Suprapubic skin (tissue), 4 donors: ENCODE measurements at places on chromosomes 2 and 18.

- no peak for DNase-seq
- H3K36me3 ChIP-seq = no peaks in the 10 kb centered on the region
- no peaks in the 10 kb centered on the region for H3K27me3 ChIP-seq
- no peak overlapping the region for H3K27ac ChIP-seq
- H3K4me1 ChIP-seq = peaks cover 28% of the 10 kb centered on the region
- no peak overlapping the region for H3K4me3 ChIP-seq
Measured at GRCh38 chr2:70255637-70256314, 2.2 kb upstream of the PCYOX1 start.

DNA sequence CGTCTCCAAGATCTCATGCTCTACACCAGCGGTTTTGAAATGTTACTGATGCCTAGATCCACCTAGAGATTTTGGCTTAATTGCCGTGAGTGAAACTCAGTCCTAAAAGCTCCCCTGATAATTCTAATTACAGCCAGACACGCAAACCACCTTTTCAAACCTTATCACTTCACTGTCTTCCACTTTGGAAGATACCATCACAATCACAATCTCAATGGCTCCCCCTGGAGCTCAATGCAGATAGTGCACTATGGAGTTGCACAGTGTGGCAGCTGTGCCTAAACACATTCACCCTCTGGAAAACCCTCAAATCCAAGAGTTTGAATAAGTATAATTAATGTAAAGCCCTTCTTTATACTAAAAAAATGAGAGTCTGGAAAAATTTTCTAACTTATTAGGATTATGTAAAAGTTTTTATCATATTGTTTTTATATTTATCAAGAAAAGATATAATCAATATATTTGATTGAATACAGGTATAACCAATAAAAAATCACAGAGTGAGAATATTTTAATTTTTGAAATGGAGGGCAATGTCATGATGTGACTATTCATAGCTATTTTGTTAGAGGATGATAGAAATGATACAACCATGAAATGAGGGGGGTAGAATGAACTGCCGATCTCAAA is 102.9 kb upstream of the SLC8A1 start:
- no peak overlapping the region for H3K4me3 ChIP-seq
- no peaks in the 10 kb centered on the region for H3K27me3 ChIP-seq
- H3K4me1 ChIP-seq = peaks cover 4% of the 10 kb centered on the region
- no peaks in the 10 kb centered on the region for H3K36me3 ChIP-seq
- DNase-seq = peak; percentile 79

GRCh38 chr2:86185517-86186212 is 9.6 kb downstream of the IMMT start:
- peak overlapping the region; percentile 3 for H3K27ac ChIP-seq
- no peaks in the 10 kb centered on the region for H3K36me3 ChIP-seq
- H3K27me3 ChIP-seq = no peaks in the 10 kb centered on the region
- no peak overlapping the region for H3K4me3 ChIP-seq

- no peaks in the 10 kb centered on the region for H3K27me3 ChIP-seq
- H3K27ac ChIP-seq = no peak overlapping the region
- no peak overlapping the region for H3K4me3 ChIP-seq
- peaks cover 4% of the 10 kb centered on the region for H3K4me1 ChIP-seq
Measured at GRCh38 chr2:8515864-8516533, 165.9 kb upstream of the ID2 start.

DNA sequence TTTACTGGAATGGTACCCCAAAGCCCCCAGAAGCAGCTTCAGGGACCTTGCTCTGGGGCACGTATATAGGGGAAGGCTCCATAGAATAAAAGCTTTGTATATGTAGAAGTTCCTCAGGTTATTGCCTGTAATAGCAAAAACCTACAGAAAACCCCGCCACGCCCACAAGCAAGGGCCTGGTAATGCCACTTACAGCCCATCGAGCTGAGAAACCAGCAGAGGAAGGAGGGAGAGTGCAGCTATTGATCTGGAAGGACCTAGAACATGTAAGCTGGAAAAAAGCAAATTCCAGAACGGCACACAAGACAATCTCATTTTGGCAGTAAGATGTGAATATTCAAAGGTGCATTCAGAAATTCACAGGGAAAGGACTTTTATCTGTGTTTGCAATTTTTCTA is 15.8 kb downstream of the HS1BP3 start:
- DNase-seq = peak; percentile 64
- no peak overlapping the region for H3K4me3 ChIP-seq
- peaks cover 36% of the 10 kb centered on the region for H3K36me3 ChIP-seq
- H3K27ac ChIP-seq = peak overlapping the region; percentile 64
- H3K27me3 ChIP-seq = no peaks in the 10 kb centered on the region

DNA sequence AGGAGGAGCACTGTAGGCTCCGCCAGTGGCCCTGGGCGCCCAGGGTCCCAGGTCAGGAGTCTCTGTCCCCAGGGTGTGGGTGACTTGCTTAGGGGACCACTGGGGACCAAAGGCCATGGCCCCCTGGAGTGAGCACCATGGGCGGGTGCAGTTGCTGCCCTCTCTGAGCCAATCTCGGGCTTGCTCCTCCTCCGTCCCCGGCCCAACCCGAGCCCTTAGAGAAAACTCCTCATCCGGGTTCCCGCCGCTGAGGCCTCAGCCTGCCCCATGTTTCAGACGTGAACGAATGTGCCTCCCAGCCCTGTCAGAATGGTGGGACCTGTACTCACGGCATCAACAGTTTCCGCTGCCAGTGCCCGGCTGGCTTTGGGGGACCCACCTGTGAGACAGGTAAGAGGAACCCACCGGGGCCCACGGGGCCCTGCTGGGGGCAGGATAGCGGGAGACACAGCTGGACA is 38.6 kb downstream of the SNED1 start:
- H3K4me3 ChIP-seq = peak overlapping the region; percentile 47
- no peak for DNase-seq
- peaks cover 28% of the 10 kb centered on the region for H3K36me3 ChIP-seq
- H3K27ac ChIP-seq = no peak overlapping the region
- no peaks in the 10 kb centered on the region for H3K27me3 ChIP-seq
- H3K4me1 ChIP-seq = peaks cover 18% of the 10 kb centered on the region

DNA sequence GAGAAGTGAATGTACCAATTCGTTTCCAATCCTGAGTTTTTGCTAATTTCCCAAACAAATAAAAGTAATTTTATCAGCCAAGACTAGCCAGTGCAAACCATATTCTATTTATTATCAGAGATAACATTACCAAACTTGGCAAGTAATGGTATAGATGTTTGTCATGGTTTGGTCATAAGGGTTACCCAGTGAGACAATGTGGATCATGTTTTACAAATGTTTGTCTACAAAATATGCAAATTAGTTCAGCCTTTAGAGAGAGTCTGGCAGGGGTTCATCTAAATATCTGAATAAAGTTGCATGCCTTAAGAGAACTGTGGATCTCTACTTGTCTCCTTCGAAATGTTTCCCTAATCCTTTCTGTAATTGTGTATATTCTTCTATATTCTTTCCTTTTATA is 152.2 kb downstream of the KCNH7 start:
- no peak for DNase-seq
- no peaks in the 10 kb centered on the region for H3K27me3 ChIP-seq
- no peak overlapping the region for H3K27ac ChIP-seq
- H3K36me3 ChIP-seq = no peaks in the 10 kb centered on the region

- peaks cover 3% of the 10 kb centered on the region for H3K4me1 ChIP-seq
- no peak overlapping the region for H3K27ac ChIP-seq
- H3K36me3 ChIP-seq = no peaks in the 10 kb centered on the region
- H3K4me3 ChIP-seq = no peak overlapping the region
- no peaks in the 10 kb centered on the region for H3K27me3 ChIP-seq
Measured at GRCh38 chr2:10375570-10376281, 72.4 kb downstream of the ODC1 start.

DNA sequence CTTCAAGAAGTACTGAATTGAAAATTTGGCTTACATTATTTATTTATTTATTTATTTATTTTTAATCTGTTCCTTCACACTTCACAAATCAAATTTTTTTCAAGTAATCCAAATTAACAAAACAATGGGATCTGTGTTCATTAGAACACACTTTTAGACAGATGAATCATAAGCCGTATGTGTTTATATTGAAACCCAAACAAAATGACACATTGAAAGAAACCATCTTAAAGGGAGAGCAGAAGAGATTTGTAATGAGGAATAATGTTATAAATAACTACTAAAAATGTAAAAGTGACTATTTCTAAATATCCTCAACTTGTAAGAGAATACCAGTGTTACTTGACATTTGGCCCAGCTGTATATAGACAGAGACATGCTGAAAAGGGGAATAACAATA is 991.0 kb upstream of the CHAC2 start:
- H3K4me1 ChIP-seq = no peaks in the 10 kb centered on the region
- DNase-seq = no peak
- no peaks in the 10 kb centered on the region for H3K27me3 ChIP-seq
- no peaks in the 10 kb centered on the region for H3K36me3 ChIP-seq
- H3K4me3 ChIP-seq = no peak overlapping the region

DNA sequence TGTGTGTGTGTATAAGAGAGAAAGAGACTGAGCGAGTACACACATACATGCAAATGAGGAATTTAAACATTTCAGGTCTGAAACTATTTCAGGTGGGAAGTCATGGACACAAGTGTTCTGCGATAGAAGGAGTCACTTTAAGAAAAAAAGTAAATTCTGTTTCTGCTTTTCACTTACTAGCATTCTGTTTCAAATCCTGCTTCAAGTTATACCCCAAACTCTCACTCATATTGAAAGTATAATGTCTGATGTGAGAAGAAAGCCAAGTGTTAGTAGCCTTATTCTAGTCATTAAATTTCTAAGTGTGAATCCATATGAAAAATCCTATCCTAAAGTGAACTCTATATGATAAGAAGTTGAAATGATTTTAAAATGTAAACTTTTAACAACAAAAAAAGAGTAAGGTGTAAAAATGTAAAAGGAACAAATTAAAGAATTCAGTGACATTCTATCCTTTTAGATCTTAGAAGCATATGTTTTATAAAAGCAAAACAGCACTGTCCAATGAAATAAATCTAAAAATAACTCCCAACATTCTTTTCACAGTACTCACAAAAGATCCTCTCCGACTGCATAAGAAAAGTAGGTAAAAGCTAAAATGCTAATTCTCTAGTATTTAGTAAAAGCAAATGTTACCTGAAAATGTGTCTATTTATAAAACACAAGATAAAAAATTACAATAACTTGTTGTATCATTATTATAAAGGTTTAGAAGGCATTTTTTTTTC is 570.6 kb downstream of the ZEB2 start:
- no peaks in the 10 kb centered on the region for H3K36me3 ChIP-seq
- no peaks in the 10 kb centered on the region for H3K4me1 ChIP-seq
- peak overlapping the region; percentile 2 for H3K4me3 ChIP-seq
- H3K27ac ChIP-seq = peak overlapping the region; percentile 57

DNA sequence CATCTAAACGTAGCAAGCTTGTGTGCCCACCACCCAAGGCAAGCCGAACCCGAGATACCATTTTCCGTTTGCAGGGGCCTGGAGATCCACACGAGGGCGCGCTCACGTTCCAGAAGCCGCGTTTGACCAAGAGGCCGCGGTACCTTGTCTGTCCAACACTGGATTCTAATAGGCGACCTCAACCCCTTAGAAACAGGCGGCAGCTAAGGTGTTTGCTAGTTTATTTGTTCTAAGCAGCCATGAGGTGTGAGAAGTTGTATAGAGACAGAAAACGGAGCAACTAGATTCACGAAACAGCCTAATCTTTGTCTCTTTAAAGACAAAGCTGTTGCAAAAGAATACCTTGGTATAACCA is 4.2 kb downstream of the HOXD11 start:
- H3K4me3 ChIP-seq = no peak overlapping the region
- DNase-seq = no peak
- no peaks in the 10 kb centered on the region for H3K36me3 ChIP-seq
- H3K27me3 ChIP-seq = peaks cover 99% of the 10 kb centered on the region
- H3K4me1 ChIP-seq = peaks cover 34% of the 10 kb centered on the region

- peaks cover 5% of the 10 kb centered on the region for H3K27me3 ChIP-seq
- no peak overlapping the region for H3K4me3 ChIP-seq
- no peak for DNase-seq
- no peak overlapping the region for H3K27ac ChIP-seq
- H3K36me3 ChIP-seq = no peaks in the 10 kb centered on the region
- H3K4me1 ChIP-seq = peaks cover under 1% of the 10 kb centered on the region
Measured at GRCh38 chr2:8612734-8613179, 69.1 kb upstream of the ID2 start.

DNA sequence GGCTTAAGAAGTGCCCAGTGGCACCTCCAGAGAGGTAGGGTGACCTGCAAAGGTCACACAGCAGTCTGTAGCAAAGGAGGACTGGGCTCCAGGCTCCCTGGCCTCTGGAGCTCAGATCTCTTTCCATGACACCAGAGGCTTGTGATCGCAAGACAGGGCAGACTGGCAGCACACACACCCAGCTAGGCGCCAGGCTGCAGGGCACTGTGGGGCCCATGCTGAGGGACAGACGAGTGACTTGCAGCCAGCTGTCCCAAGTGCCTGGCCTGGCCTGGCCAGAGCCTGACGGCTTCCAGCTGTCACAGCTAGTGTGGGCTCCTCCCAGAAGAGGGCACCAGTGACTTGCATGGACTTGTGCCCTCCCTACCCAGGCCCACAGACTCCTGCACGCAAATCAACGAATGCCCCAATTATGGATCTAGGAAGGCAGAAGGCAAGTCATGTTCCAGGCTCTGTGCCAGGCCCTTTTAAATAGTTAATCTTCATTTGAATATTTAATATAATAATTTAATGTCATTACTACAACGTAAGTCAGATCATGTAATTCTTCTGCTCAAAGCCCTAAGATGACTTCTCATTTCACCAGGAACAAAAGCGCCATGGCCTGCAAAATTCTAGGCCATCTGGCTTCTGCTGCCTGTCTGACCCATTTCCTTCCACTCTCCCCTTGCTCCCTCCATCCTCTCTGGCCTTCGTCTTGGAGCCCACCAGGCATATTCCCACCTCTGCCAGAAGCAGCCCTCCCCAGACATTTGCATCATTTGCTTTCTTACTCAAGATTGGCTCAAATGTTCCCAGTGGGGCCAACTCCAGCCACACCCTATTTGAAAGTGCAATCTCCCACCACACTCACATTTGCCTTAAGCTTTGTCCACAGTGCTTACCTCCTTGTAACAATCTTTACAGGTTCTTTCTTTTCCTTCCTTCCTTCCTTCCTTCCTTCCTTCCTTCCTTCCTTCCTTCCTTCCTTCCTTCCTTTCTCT is 3.7 kb upstream of the SPEG start:
- no peak for DNase-seq
- no peak overlapping the region for H3K27ac ChIP-seq
- no peaks in the 10 kb centered on the region for H3K36me3 ChIP-seq
- no peak overlapping the region for H3K4me3 ChIP-seq
- H3K4me1 ChIP-seq = peaks cover 13% of the 10 kb centered on the region

- H3K4me1 ChIP-seq = peaks cover 17% of the 10 kb centered on the region
- H3K4me3 ChIP-seq = no peak overlapping the region
- no peak for DNase-seq
Measured at GRCh38 chr2:64173156-64174135, 29.2 kb upstream of the PELI1 start.

DNA sequence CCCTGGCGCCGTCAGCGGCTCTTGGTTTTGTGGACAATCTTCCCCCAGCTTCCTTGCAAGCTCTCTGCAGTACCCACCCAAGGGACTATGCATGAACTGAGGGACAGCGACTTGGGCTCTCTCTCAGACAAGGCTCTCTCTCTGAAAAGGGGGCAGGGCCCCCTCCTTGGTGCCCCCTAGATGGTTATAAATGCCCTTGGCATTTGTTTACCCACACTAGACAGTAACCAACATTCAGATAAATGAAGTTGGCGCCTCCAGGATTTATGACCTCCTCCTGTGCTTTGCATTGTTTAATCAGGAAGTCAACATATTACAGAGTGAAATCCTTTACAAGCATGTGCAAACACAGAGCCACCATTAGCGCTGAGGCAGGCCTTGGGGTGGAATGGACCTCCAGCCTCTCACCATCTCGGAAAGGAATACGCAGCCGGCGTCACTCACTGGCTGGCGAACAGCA is 547.4 kb upstream of the ID2 start:
- H3K27ac ChIP-seq = no peak overlapping the region
- no peaks in the 10 kb centered on the region for H3K36me3 ChIP-seq
- peaks cover 6% of the 10 kb centered on the region for H3K27me3 ChIP-seq
- H3K4me3 ChIP-seq = no peak overlapping the region
- DNase-seq = no peak
- H3K4me1 ChIP-seq = peaks cover 8% of the 10 kb centered on the region
